ENCODE measurements at places on chromosomes 7 and 10. TPM values are rescaled to one million over a fixed set of nuclear protein-coding genes. Genes with fewer than 3 reads are reported as not detected.

Gene PTPRZ1
- total RNA-seq = under 0.01 TPM

Gene GIMAP5
- 150 TPM for total RNA-seq

Gene SLC26A3
- not detected for total RNA-seq

Gene ANXA8
- total RNA-seq = not detected

Gene FFAR4
- not detected for total RNA-seq

Gene UNCX
- total RNA-seq = not detected

Gene C7orf57
- total RNA-seq = 0.19 TPM

Gene PAX4
- not detected for total RNA-seq
